H1 (cell line): ENCODE measurements at places on chromosomes 1 and 21.
A peak's percentile ranks its signal among the peaks of the same experiment; 100 is the strongest.

DNA sequence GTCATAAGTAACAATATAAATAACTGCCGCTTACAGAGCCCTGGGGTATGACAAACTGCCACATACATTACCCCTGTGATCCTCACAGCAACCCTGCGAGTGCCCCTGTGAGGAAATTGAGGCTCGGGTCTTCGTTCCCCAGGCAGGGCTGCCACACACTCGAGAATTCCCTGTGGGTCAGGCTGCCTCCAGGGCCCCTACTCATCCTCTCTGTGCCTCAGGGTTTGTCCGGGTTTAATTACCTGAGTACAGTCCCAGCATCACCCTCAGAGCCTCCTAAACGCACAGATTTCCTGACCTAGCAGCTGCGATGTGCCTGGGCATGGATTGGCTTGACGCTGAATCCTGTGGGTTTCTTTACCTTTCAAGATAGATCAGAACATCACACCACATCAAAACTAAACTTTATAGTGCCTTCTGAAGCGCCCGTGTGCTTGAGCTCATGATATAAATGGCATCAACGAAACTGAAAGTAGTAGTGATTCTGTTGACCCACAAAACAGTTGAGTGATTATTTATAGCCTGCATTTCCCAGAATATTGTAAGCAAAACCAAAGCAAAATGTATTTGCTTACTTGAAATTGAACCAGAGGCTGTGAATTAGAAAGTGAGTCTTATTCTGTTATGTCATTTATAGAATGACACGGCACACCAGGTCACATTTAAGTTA is 14.0 kb downstream of the SLC37A1 start:
- no peak for DNase-seq

DNA sequence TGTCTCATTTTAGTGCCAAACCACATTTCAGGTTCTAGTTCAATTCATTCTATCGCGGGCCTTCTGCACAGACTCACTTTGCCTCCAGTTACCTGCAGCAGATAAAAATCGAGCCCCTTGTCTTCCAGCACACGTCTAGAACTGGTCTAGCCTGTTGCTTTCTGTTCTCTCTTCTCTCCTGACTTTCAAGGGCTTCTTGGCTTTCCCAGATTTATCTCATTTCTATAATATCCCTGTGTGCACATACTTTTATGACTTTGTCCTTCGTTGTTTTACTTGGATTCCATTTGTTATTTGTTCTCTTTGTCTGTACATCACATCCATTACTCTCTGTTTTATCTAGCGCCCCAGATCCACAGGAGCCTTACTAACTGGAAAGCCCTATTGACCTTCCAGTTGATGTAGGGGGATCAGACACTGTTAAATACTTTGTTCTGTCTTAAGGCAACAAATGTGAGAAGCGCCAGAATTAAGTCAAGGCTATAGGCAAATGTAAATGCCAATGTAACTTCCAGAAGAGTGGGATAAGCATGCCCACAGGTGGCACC is 284.5 kb upstream of the ADGRL4 start:
- no peak for DNase-seq

DNA sequence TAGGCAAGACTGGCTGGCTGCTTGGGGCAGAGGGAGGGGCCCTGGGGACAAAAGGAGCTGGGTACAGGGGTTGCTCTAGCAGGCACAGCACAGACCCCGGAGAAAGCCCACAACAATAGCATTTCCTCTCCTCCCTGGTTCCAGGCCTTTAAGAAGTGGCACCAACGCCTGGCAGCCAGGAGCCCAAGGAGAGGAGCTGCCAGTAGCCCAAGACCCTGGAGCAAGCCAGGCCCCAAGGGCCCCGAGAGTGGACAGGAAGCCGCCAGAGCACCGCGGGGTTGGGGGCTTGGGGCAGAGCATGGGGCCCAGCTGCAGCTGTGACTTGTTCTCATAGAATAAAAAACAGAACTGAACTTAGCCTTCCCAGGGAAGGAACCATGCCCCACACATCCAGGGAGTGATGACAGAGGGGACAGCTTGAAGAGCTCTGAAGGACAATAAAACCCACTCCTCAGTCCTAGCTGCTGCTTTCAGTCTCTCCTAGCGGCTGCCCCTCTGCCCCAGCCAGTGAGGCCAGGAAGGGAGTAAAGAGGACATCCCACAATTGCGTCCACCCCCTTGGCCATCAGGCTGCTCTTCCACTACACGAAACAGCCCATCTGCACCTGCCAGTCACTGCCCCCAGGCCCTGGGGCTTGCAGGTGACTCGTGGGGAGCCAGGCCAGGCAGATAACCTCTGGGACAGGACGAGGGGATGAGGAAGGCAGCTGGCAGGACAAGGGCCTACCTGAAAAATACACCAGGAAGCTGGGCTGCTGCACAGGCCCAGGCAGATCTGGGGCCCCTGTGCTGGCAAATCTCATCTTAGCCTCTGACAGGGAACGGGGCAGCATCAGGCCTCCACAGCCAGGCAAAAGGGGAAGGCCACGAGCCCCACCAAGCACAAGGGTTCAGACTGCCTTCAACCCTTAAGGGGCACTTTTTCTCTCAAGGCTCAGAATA is 16.4 kb downstream of the MTHFR start:
- DNase-seq, result no peak

GRCh38 chr1:78279051-78279450 is 211.7 kb upstream of the PTGFR start:
- DNase-seq, result no peak

DNA sequence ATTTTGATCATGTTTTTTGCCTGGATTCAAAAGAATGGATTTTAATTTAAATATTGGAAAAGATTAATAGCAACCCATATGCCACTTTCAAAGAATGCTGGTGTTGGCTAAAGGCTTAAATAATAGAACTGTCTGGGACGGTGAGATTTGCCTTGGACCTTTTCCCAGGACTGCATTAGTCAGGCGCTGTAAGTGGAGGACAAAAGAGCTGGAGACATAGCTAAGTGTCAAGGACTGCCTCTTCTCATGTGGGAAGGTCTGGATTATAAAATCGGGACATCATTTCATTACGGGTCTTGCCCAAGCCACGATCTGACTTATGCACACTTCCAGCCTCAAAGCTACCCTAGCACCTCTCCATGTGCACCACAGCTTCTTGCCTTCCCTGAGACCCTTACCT is 458.5 kb upstream of the DEPDC1 start:
- no peak for DNase-seq

- no peak for DNase-seq
Measured at GRCh38 chr21:39511102-39511501, 59.3 kb downstream of the SH3BGR start.

GRCh38 chr1:78676347-78676982 is 26.8 kb downstream of the IFI44 start:
- DNase-seq, result no peak

- DNase-seq, result peak; percentile 43
Measured at GRCh38 chr1:29513357-29513756, 277.0 kb downstream of the PTPRU start.

GRCh38 chr1:116353155-116353554 is 19.9 kb upstream of the ATP1A1 start:
- DNase-seq, result no peak

DNA sequence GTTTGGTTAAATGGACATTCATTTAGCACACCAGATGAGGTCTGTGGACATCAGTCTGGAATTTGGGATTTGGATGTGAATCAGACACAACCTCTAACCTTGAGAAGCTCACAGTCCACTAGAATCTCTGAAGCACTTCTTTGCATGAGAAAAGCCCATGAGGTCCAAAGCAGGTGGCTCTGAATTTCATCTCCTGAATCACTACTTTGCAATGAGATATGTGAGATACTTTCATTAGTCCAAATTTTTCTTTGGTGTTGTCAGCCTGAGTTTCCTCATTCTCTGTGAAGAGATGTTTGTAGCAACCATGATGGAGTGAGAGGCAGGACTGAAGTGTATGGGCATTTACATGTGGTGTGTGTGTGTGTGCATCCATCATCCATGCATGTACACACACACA is 16.5 kb upstream of the LCE2D start:
- no peak for DNase-seq

GRCh38 chr1:64087768-64088167 is 115.7 kb upstream of the UBE2U start:
- DNase-seq, result no peak

DNA sequence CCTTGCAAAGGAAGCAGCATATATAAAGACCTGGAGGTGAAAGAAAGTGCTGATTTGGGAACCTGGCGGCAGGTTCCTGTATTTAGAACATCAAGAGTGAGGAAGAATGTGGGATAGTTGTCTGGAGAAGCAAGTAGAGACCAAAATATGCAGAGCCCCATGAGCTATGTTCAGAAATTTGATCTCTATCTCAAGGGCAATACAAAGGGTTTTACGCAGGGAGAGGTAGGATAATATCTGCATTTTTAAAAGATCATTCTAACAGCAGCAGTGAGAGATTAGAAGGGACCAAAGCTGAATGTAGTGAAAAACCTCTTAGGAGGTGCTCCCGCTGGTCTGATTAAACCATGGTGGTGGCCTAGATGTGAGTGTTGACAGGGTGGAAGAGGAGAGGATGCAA is 453.9 kb upstream of the PKN2 start:
- no peak for DNase-seq

GRCh38 chr1:150887018-150887417 is at the start of gene CTXND2:
CTXND2 (plus strand) TSS chr1:150887136; CDS start chr1:150912315, 25,179 bp downstream.
- no peak for DNase-seq

DNA sequence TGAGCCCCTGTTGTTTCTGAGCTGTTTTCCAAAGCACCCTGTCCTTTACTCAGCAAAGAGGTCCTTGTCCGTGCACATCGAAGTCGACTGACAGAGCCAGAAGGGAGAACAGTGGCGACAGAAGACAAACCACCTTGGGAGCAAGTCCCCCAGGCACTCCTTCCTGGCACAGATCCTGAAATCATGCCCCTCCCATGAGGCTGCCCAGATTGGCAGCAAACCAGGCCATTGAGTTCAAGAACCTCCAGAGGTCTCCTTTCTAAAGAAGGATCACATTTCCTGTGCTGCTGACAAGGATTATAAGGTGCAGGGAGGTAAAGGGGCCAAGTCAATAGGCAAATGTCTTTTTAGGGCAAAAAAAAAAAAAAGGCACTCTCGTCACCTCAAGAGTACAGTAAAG is 84.7 kb upstream of the HIVEP3 start:
- no peak for DNase-seq

GRCh38 chr1:21574466-21575151 is 65.4 kb downstream of the ALPL start:
- peak; percentile 72 for DNase-seq

DNA sequence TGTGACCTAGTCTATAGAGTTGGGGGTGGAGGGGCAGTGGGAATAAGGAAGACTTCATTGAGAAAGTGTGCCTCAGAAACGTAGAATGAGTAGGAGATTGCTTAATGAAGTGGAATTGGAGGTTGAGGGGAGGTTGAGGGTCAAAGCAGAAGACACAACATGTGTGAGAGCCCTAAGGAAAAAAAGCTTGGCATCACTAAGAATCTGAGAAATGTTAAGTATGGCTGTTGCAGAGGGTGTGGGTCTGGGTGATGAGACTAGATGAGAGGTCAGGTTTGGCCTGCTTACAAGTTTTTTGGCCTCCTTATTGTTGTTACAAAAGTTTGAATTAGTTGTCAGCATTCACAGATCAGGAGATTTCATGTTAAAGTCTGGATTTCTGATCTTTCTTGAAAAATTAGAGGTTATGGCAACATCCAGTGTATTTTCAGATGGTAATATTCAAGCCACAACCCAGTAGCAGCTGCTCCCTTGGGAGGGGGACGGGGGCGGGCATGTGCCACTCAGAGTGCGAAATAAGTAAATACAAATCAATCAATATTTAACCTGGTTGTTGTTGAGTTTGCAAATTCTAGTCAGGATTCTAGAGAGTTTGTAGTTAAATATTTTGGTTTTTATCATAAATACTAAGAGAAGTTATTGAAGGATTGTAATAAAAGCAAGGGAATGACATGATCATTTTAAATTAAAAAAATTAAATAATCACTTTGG is 4.3 kb downstream of the MAN1A2 start:
- no peak for DNase-seq

- no peak for DNase-seq
Measured at GRCh38 chr1:187605736-187606135, 777.0 kb downstream of the PLA2G4A start.

DNA sequence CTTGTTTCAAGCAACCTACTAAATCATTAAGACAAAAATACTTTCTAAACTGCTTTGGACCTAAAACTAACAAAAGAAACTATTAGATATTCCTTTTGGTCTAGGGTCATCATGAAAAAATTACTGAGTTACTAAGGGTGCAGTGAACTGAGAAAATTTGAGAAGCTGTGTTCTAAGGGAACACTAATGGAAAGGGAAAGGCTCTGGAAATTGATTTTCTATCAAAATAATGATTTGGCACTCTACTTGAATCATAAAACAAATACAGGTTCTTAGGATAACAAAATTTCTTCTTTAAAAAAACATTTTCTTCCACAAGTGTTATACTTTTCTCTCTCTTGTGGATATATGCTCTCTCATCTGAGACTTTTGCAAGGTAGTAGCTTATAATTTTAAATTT is 213.5 kb downstream of the DNAH14 start:
- DNase-seq, result no peak

GRCh38 chr1:153040950-153041631 is at the start of gene SPRR2D:
SPRR2D (minus strand) TSS chr1:153041120; CDS start chr1:153040346, 774 bp downstream.
- no peak for DNase-seq

DNA sequence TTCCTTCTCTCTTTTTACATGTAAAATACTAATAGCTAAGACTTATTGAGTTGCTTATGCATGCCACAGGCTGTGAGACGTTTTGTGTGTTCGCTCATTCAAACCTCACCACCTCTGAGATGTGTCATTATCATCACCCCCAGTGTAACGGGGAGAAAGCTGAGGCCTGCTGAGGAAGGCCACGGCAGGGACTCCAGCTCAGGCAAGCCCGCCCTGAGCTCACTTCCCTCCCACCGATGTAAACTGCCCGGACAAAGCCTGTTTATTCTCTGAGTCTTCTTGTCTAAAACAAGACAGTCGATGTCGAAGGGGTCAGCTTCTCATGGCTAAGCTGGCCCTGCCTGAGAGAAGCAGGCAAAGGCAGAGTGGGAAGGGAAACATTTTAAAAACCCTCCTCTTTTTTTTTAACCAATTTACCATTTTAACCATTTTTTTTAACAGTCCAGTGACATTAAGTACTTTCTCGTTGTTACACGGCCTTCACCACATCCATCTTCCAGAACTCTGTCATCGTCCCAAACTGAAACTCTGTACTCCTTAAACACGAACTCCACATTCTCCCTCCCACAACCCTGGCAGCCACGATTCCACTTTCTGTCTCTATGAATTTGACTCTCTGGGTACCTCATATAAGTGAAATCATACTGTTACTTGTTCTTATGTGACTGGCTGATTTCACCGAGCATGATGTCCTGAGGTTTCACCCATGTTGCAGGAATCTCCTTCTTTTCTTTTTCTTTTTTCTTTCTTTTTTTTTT is 204.8 kb upstream of the GALNT2 start:
- DNase-seq, result peak; percentile 15

DNA sequence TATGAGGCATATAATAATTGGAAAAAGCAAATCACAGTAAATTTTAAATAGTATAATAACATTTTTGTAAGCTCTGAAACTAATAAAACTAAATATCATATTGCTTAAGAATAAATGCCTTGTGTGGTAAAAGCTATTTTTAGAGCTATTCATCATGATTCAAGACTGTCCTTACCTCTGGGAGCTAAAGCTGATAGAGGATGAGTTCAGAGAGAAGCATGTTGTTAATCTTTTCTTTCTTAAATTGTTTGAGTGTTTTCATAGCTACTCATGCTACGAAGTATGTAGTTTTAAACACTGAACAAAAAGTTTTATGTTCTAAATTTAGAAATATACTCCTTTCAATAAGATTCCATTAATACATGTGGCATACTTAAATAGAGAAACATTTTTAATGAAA is 30.5 kb downstream of the IFI16 start:
- no peak for DNase-seq
